ENCODE measurements at places on chromosomes 3 and 15.

GRCh38 chr15:85407421-85408269 lies 27.2 kb downstream of the AKAP13 start:
- DNase-seq = peak; percentile 91

DNA sequence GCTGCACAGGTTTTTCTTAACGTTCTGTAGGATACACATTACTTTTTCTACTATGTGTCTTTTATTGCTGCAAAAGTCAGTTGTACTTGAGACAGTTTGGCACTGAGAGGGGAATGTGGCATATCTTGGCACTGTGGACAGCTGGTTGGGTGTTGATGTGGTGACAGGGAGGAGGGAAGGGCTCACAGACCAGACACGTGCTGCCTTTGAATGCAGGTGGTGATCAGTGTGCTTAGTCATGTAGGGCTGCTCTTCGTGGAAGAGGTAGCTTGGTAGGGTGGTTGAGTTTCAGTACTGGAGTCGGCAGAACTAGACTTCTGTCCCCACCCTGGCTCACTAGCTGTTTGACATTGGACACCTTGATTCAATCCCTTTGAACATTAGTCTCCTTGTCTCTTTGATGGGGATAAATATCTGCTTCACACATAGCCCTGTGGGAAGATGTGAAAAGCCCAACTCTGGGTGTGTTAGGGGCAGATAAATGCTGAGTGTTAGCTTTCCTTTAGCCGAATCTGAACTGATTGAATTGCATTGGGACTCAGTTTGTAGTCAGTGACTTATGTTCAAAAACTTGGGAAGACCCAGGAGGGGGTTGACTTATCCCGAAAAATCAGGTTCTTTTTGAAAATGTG lies 108.4 kb downstream of the PTPRG start:
- DNase-seq = no peak

GRCh38 chr15:82021992-82022391 lies 23.8 kb downstream of the MEX3B start:
- DNase-seq = peak; percentile 7

- DNase-seq = no peak
Measured at GRCh38 chr3:41120460-41120859, 78.8 kb upstream of the CTNNB1 start.

DNA sequence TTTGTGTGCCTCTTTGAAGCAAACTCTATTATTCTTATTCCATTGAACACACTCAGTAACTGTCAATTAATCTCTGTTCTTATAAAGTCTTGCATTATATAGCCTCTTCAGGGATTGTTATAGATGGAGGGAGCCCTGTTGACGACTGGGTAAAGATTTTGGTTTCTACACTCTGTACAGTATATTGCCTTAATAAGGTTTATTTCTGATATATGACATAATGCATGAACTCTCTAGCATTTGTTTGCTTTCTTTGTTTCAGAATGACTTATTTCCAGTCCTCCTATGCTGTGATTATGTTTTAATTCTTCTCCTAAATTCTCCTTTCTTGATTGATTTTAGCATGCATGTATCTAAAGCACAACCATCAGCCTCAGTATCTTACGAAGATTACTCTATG lies 494.9 kb downstream of the DIPK2A start:
- DNase-seq = no peak

GRCh38 chr3:59777667-59778077 lies 727.8 kb upstream of the CFAP20DC start:
- DNase-seq = no peak

DNA sequence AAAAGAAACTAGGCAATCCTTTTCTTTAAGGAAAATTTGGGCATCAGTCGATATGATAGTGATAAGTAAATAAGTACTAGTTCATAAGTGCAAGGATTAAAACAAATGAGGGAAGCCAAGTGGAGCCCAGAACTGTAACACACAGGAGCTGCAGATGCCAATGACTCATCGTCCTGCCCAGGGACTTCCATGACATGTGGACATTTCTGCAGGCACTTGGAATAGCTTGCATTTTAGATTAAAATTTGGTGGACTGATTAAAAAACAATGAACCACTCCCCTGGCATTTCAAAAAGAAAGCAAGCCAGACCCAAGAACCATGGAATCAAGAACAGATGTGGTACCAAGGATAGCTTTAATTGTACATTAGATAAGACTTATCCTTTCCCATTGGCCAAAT lies 2.9 kb downstream of the SAMD7 start:
- DNase-seq = peak; percentile 9

Measured in amniotic epithelial cell (primary cell).